ENCODE measurements at places on chromosomes 4 and X.

DNA sequence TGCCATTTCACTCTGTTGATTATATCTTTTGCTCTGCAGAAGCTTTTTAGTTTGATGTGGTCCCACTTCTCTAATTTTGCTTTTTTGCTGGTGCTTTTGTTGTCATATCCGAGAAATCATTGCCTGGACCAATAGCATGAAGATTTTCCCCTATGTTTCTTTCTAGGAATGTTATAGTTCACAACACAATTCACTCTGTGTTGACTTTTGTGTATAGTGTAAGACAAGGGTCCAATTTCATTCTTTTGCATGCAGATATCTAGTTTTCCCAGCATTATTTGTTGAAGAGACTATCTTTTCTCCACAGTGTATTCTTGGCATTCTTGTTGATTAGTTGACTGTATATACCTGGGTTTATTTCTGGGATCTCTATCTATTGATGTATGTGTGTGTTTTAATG lies 8.3 kb upstream of the CPE start:
- DNase-seq: no peak

- DNase-seq: no peak
Observed at GRCh38 chr4:169485791-169486742, 126.3 kb downstream of the NEK1 start.

DNA sequence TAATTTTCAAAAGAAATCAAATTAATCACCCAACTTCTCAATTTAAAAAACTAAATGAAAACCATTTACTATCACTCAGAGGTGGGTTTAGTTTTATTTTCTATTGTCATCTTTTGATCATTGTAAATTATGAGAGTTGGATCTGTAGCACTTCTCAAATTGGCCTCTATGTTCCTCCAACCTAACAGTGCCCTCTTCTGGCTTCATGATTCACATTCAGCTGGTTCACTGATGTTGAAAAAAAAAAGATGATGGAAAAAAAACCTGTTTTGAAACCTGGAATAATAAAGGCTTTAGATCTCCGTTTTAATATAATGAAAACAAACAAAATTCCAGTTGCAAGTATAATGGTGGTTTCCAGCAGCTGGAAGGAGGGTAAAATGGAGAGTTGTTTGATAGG lies 2.4 kb upstream of the NBDY start:
- DNase-seq: no peak

DNA sequence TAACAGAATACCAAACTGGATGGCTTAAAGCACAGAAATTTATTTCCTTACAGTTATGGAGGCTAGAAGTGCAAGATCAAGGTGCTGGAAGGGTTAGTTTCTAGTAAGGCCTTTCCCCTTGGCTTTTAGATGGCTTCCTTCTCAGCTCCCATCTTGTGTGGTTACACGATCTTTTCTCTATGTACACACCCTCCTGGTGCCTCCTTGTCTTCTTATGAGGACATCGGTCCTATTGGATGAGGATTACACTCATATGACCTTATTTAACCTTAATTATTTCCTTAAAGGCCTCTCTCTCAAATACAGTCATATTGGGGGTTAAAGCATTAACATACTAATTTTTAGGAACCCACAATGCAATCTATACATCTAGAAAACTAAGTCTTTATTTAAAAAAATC lies 787.9 kb upstream of the GALNTL6 start:
- DNase-seq: no peak

DNA sequence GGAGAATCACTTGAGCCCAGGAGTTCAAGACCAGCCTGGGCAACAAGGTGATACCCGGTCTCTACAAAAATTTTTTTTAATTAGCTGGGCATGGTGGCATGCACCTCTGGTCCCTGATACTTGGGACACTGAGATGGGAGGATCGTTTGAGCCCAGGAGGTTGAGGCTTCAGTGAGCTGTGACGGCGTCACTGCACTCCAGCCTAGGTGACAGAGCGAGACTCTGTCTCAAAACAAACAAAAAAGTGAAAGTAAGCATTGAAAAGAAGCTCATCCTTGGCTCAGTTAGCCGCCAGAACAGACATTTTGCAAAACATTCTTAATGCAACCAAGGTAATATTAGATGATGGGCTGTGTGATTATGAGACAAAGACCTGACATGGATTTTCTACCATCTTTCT lies 223.3 kb upstream of the VCX3A start:
- DNase-seq: no peak

- no peak for DNase-seq
Observed at GRCh38 chr4:121304893-121305292, 75.9 kb downstream of the QRFPR start.

GRCh38 chrX:75273483-75273882 lies 402 bp upstream of the UPRT start:
- no peak for DNase-seq

DNA sequence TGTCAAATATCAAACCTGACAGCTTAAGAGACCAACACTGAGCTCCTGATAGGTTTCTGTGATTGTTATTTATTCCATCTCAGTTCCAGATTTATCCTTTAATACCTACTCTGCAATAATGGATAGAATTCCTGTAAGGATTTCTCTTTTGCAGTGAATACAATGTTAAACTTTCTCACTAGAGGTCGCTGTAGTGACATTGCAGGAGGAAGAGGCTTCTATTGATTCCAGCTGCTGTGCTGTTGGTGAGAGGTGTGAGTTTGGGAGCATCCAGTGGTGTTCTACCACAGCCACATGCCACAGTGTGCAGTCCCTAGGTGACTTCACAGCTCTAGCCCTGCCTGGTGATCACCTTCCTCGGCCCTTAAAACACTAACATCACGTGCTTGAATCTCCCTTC lies 34.6 kb upstream of the DCAF8L2 start:
- DNase-seq: no peak

- DNase-seq: peak; percentile 43
Observed at GRCh38 chr4:3302173-3302785, 9.5 kb downstream of the RGS12 start.

DNA sequence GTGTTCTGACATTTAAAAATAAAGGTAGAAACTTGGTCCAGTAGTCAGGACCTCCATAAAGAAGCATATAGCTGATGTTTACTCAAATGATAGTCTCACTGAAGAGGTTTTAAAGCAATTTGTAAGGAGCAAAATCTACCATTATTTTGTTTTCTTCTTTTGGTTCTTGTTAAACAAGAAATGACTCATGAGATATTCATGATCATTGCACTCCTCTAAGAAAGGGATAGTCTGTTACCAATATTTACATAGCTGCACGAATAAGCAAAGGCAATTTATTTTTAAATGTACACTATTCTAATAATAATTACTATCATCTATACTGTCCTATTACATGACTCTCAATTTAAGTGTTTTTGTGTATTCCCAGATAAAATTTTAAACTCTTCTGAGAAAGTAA lies 397.9 kb downstream of the FAM47B start:
- DNase-seq: no peak

DNA sequence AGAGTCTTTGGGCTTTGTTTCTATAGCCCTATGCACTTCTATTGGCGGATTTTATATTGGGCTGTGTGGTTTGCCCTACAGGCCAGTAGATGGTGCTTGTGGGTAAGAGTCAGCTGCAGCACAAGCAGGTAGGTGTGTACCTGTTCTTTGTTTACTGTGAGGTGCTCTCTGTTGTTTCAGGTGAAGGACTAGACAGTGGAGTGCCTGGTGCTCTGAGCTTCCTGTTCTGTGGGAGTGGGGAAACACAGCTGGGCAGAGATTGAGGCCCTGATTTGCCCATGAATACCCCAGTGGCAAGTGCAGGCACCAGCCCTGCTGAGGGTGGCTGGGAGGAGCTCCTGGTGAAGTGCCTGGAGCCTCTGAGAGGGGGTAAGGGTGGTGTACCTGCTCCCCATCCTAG lies 26.3 kb upstream of the UCP1 start:
- DNase-seq: no peak

DNA sequence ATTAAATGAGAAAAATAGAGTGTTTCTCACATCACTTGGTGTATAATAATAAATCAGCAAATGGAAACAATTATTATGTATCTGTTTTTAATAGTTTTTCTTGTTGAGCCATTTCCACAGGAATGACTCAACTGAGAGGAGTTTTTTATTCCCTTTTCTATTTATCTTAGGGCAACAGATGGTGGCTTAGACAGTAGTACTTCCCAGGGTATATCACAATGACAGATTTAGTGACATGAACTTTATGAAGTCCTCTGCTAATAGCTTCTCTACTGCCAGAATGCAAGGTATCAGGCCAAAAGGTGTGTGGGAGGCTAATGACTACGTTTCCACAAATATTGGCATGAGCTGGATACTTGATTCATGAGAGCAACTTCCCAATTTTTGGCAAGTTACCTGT lies 126.7 kb downstream of the HTR2C start:
- DNase-seq: no peak

Data from stimulated activated CD8-positive, alpha-beta memory T cell treated with anti-CD3 and anti-CD28 coated beads, Interleukin-15, amount 100 ng/mL, for 1 hour (primary cell).